ENCODE measurements at places on chromosomes 3 and 15.

- DNase-seq = no peak
Measured at GRCh38 chr15:79373113-79373512, 59.0 kb upstream of the MINAR1 start.

DNA sequence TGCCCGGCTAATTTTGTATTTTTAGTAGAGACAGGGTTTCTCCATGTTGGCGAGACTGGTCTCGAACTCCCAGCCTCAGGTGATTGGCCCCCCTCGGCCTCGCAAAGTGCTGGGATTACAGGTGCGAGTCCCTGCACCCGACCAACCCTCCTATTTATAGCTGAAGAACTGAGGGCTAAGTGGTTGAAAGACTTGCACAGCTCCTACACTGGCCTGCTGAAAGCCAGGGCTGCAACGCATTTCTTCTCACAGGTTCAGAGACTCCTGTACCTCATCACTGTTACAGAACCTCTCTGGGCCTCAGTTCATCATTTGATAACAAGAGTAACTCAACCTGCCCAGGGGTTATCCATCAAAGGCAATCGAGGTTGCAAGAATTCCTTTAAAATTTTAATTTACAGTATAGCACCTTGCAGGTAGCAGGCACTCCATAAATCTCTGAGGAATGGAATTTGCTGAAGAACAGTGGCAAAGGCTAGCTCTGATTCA, 626.5 kb upstream of the TBL1XR1 start:
- DNase-seq = no peak

- DNase-seq = no peak
Measured at GRCh38 chr3:160157321-160157720, 67.9 kb upstream of the C3orf80 start.

- DNase-seq = peak; percentile 10
Measured at GRCh38 chr15:97961067-97961954, 808 bp downstream of the ARRDC4 start.

GRCh38 chr3:50264383-50264963, 4.5 kb upstream of the SEMA3B start:
- DNase-seq = no peak

GRCh38 chr15:39979606-39980005, 45.7 kb downstream of the EIF2AK4 start:
- no peak for DNase-seq

DNA sequence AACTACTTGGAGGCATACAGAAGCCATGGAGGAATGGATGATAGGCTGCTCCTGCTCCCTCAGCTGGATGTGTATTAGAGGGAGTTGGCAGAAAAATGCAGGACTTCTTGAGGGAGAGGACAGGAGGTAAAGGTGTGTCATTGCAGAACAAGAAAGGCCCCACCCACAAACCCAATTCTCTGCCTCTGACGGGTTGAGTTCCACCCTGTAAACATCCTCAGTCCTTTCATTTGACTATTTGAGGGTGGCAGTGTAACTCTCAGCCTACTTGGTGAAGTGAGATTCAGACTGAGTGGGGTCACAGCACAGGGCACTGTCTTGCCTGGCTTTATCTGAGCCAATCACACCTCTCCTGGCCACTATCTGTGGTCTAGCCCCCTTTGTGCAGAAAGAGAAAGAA, at the start of gene TPRG1:
Gene TPRG1, plus strand, starts transcription at position 265 of the 400 bp plus-strand sequence. CDS start 35,414 bp downstream, outside the sequence.
- no peak for DNase-seq

GRCh38 chr15:51223771-51224229, 114.6 kb downstream of the CYP19A1 start:
- DNase-seq = no peak

GRCh38 chr3:104892044-104892443, 474.7 kb upstream of the ALCAM start:
- no peak for DNase-seq

GRCh38 chr3:132022914-132023313, 11.9 kb downstream of the CPNE4 start:
- no peak for DNase-seq

DNA sequence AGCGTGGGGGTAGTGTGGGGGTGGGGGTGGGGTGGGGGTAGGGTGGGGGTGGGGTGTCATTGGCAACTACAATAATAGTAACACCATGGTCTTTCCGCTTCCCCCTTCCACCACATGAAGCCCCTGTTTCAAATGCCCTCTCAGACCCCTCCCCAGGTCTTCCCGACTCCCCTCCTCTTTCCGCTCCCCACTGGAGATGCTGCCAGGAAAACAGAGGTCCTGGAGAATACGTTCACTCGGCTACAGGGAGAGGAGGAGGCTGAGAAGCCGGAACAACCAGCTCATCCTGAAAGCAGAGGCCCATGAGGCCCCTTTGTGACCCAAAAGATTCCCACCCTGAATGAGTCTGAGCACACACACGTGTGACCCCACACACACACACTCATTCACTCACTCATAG, 75.4 kb downstream of the CPN2 start:
- DNase-seq = no peak

DNA sequence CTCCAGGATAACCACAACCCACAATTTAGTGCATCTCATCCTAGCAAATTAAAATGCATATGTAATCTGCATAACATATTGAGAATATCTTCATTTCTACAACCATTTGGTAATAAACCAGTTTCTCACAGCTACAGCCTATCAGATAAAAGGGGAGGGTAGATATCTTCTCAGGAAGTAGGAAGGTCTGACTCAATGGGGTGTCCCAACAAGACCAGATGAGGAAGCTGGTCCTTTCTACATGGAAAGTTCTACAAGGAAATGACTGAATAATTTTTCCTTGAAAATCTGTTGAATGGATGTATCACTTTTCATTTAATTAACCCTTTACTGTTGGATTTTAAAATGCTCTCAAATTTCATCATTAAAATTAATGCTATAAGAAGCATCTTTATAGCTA, 17.4 kb upstream of the TMPRSS7 start:
- no peak for DNase-seq

GRCh38 chr3:16277471-16277870, 12.5 kb downstream of the OXNAD1 start:
- no peak for DNase-seq

DNA sequence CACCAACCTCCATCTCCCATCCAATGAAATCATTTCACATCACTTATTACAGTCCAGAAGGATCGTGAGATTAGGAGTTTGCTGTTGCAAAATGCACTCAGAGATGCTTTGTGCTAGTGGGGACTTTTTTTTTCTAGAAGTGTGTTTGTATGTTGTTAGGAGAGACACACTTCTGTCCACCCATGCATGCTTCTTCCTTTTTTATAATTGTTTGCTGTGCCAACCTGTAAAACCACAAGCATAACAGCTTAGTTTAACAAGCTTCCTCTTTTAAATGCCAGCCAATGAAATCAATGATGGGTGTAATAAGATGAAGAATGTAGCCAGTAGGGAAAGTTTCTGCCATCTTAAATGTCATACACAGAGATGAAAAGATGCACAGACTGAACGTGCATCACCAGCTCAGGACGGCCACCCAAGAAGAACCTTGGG, 305.6 kb upstream of the STT3B start:
- no peak for DNase-seq

GRCh38 chr3:169771497-169772304, 1.5 kb upstream of the MYNN start:
- DNase-seq = peak; percentile 65

- DNase-seq = no peak
Measured at GRCh38 chr3:149792452-149793270, at the start of gene ANKUB1. TSS of gene ANKUB1 (minus strand) at chr3:149792554. CDS start at chr3:149792366, 188 bp downstream.

All from activated naive CD4-positive, alpha-beta T cell treated with anti-CD3 and anti-CD28 coated beads, Interleukin-2, amount 50 U/mL, for 72 hours (primary cell).